ENCODE measurements at places on chromosomes 16 and 17.

- DNase-seq, result peak; percentile 23
Measured at GRCh38 chr16:28167730-28168129, 44.0 kb downstream of the XPO6 start.

DNA sequence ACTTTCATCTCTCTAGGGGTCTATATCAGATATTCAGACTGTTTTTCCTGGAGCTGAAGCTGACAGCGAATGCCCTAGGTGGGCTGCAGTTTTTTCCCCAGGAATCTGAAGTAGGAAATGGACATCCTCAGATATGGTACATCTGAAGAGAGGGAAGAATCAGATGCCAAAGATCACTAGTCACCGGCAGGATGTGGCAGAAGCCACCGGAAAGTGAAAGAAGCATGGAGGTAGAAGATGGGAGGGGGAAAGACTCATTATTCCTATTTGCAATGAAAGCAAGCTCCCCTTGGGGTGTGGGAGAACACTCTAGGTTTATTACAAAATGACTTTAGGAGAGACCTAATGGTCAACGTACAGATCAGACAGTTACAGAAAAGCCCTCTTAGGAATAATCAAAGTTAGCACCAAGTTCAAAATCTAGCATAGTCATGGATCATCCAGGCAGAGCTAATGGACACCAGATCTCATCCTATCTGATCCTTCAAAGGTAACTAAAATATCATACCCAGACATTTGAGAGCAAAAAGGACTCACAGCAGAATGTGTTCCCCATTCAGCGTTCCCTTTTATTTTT lies 110.7 kb downstream of the HS3ST3A1 start:
- DNase-seq, result peak; percentile 57

- no peak for DNase-seq
Measured at GRCh38 chr16:48629016-48629415, 19.0 kb upstream of the N4BP1 start.

DNA sequence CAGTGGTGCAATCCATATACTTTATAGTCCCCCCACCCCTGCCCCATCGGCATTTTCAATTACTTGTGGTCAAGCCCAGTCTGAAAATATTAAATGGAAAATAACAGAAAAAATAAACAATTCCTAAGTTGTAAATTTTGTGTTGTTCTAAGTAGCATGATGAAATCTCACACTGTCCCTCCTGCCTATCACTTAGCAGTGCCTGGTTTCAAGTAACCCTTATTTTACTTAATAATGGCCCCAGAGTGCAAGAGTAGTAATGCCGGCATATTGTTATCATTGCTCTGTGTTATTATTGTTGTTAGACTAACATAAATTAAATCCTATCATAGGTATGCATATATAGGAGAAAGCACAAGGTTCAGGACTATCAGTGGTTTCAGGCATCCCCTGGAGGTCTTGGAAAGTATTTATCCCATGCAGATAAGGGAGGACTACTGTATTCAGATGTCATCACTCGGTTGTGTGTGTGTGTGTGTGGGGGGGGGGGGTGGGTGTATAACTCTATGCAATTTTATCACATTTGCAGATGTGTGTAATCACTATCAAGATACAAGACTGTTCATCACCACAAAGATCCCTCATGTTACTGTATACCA lies 9.3 kb downstream of the UBE2G1 start:
- no peak for DNase-seq

DNA sequence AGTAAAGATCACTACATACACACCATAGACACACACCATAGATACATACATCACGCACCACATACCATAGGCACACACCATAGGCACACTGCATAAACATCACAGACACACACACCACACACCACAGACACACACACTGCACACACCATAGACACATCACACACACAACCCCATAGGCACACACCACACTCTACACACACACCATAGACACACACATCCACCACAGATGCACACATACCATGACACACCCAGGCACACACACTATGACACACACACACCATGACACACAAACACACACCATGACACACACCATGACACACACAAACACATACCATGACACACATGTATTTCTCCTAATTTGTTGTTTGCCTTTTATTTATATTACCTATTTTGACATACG lies 14.1 kb downstream of the TBC1D16 start:
- no peak for DNase-seq

GRCh38 chr16:68065716-68066305 lies 19.4 kb upstream of the NFATC3 start:
- peak; percentile 81 for DNase-seq

- no peak for DNase-seq
Measured at GRCh38 chr16:84527532-84528269, 23.2 kb upstream of the MEAK7 start.
